ENCODE measurements at places on chromosomes 5 and 9.
A peak's percentile ranks its signal among the peaks of the same experiment; 100 is the strongest.

DNA sequence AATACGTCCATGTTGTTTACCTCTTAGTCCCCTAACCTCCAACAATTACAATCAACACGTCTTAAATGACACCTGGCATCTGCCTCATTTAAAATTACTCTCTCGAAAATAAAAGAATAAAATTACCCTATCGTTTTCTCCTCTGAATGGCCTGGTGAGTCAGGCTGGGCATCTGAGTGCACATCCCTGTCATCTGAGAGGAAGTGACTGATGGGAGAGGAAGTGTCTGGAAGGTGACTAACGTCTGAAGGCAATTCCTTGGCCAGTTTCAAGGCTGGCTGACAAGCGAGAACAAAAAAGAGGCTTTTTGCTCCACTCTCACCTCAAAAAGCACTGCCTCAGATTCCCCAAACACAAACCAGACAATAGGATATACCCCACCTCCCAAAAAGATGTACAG, 57.7 kb downstream of the MAPKAP1 start:
- peak; percentile 90 for DNase-seq

DNA sequence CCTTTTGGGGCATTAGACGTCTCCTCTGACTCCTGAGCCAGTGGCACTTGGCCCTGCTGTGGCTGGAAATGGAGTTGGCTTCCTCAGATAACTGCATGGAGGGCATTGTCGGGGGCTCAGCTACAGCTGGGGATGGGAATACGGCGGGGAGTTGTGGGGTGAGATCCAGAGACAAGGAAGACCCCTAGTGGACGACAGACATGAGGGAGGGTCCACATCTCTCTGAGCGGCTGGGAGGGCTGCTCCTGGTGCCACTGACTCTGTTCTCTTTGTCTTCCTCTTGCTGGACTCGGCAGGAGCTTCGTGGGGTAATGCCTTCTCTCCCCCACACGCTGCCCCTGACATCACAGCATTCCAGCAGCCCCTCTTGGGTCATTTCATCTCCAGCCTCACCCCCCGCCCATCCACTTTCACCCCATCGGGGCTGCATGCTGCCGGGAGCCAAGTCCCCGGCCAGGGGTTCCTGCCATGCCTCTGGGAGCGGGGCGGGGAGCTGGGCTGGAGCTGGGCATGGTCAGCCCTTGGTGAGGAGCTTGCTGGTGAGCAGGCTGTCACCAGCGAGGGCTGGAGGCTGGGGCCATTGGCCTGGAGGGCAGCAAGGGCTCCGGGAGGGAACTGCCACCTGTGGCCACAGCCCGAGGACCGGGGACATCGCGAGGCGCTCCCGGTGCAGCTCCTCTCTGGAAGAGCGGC, 172.3 kb downstream of the CACNA1B start:
- DNase-seq, result no peak

GRCh38 chr5:103452666-103453065, 109.9 kb downstream of the NUDT12 start:
- peak; percentile 50 for DNase-seq

DNA sequence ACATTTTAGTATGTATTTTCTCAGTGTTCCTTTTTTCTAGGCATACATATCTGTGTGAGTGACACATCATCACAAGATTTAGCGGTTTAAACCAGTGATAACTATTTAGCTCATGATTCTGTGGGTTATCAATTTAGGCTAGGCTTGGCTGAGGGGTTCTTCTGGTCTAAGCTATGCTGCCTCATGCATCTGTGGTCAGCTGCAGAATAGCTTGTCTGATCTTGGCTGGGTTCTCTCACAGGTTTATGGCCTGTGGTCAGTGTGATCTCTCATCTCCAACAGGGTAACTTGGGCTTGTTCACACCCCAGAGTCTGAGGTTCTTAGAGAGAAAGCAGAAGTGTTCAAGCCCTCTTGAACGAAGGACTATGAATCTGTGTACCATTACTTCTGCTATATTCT, 363.3 kb downstream of the KDM4C start:
- no peak for DNase-seq

DNA sequence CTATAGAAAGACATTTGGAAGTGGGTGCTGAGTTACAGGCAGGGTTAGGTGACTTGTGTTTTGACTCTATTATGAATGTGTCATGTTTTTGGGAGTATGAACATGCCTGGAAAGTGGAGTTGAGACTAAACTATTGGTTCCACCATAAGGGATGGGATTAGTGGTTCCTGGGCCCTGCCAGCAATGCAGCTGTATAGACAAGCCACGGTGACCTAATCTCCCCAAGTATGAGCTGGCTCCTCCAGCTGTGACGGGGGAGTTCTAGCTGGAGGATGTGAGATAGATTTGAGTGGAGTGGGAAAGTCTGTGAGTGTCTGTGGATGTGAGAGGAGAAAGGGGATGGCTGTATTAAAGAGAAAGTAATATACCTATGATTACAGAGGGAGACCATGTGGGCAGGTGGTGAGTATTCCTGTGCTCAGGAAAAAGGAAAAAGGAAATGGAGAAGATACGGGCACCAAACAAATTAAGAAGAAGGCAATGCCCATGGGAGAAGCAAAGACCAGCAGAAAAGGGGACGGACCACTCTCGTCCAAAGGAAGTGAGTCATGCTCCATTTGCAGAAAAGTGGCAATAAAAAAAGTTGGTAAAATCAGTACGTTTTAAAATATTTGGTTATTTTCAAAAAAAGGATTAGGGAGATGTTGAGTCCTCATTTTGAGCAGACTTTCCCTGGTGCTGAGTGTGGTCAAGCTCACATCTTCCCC, 48.3 kb upstream of the ICE1 start:
- peak; percentile 41 for DNase-seq

DNA sequence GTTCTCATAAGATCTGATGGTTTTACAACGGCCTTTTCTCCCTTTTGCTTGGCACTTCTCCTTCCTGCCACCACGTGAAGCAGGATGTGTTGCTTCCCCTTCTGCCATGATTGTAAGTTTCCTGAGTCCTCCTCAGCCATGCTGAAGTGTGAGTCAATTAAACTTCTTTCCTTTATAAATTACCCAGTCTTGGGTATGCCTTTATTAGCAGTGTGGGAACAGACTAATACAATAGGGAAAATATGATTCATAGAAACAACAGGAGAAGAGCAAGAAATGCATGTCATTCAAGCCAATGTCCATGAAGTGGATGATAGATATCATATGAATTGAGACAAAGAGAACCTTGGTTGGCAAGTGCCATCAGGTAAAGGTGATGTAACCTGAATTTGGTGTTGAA, 128.3 kb upstream of the HAPLN1 start:
- no peak for DNase-seq
